ENCODE measurements at places on chromosomes 16 and 17.

- DNase-seq: no peak
These were observed 21.3 kb downstream of the SBK1 start for GRCh38 chr16:28313587-28313986.

DNA sequence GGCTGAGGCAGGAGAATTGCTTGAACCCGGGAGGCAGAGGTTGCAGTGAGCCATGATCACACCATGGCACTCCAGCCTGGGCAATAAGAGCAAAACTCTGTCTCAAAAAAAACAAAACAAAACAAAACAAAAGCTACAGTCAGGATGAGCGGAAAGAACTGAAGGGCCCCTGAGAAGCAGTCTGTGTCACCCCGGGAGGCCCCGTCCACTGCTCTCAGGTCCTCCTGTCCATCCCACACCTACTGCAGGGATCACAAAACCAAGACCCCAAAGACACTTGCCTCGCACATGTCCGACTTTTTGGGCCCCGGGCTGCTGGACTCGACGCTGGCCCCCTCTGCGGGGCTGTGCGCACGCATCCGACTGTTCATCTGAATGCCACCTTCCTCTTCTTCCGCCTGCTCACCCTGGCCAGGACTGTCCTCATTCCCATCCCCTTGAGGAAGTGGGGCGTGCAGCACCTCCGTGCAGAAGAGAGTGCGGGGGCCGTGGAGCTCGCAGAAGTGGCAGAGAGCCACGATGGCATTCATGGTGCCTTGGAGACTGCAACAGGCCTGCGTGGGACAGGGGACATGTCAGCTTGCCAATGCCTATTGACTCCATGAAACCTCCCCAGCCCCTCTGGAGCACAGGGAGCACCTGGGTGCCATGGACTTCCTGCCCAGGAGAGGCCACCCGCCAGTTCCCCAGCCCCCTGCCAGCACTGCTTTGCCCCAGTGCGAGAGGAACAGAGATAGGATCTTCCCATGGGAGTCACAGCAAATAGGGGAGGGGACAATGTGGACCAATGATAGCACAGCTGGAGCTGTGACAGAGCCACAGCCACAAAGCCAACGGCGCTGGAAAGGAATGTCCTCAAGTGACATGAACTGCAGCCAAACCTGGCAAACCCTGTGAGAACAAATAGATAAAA lies 9.1 kb downstream of the FLCN start:
- DNase-seq: no peak

DNA sequence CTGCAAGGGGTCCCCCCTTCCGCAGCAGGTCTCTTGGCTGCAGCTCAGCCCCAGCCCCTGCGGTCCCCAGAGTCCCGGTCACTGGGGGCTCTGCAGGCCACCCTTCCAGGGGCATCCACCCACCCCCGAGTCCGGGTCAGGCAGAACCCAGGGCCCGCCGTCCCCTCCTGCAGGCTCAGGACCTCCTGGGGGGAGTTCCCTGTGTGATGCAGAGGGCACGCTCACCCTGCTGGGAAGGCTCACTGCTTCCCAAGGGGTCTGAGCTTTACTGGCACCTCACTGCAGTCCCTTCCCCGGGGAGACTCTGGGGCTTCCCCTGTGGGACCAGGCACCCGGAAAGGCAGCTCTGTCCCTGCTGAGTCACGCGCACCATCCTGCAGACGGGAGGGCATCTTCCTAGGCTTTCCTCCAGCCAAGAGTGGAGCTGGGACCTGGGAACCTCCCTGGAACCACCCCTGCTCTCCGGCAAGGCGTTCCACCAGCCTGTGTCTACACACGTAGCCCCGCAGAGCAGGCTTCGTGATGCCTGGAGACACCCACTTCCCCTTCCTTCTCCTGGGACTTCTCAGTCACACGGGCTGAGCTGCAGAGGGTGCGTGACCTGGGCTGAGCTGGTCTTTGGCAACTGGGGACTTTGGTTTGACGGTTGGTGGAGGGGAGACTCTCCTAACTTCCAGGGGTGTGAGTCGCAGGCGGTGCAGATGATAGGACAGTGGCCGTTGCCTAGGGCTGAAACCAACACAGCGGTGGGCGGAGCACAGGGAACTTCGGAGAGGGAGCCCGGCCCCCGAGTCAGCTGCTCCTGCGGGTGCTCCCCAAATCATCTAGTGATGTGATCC lies 23.4 kb downstream of the SLC25A10 start:
- no peak for DNase-seq

GRCh38 chr17:43698678-43699437 lies 37.1 kb upstream of the MEOX1 start:
- DNase-seq: no peak

- no peak for DNase-seq
These were observed 904 bp downstream of the SLC6A2 start for GRCh38 chr16:55656691-55657092.
